ENCODE measurements at places on chromosomes 13 and 19.

DNA sequence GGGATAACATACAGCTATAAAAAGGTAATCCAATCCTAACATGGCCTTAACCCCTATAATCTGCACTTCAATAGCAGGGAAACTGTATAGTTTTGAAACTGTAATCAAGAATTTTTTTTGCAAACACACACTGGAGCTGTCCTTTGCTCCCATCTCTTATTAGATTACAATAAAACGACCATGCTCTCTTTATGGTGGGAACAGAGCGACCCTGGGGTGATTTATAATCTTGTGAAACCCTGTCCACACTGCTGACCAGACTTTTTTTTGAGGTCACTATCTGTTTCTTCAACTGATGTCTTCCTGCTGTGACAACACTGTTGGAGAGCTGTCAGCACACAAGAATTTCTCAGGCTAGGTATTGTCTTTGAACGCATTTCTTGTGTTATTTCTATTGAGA is 35.3 kb downstream of the DACH1 start:
- DNase-seq, result no peak

DNA sequence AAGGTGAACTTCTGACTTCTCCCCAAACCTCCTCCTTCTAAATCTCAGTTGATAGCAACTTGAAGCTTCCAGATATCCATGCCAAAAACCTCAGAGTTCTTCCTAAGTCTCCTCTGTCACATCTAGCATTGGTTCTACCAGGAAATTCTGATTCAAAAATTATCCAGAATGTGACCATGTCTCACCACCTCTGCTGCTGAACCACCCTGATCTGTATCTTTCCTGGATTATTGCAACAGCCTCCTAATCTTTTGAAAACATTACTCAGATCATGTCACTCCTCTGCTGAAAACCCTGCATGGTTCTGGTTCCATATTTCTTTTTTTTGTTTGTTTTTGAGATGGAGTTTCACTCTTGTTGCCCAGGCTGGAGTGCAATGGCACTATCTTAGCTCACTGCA is 78.7 kb upstream of the TNFSF11 start:
- DNase-seq, result no peak

DNA sequence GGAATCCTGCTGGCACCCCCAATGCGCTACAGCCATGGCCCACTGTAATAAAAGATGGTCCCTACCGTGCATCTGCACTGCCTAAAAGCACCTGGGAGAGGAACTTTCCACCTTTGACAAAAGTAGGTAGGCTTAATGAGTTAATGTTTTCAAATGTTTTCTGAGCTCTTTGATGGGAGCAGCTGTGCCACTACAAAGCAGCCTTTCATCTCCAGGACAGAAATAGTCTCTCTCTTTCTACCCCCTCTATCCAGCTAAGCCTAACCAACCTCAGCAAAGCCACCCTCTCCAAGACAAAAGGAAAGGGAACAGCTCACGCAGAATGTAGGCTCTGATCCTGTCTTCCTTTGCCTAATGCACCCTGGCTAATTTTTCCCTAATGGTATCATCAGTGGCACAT is 560.2 kb downstream of the UQCRFS1 start:
- DNase-seq, result no peak

GRCh38 chr13:104318121-104318520 is 1251.9 kb upstream of the SLC10A2 start:
- DNase-seq, result no peak

GRCh38 chr13:21237081-21237480 is 60.6 kb downstream of the MRPL57 start:
- no peak for DNase-seq

- DNase-seq, result no peak
These were observed 12.8 kb downstream of the N4BP2L2 start for GRCh38 chr13:32525766-32526165.

- DNase-seq, result no peak
These were observed 3.5 kb downstream of the TMEM150B start for GRCh38 chr19:55321466-55322137.

DNA sequence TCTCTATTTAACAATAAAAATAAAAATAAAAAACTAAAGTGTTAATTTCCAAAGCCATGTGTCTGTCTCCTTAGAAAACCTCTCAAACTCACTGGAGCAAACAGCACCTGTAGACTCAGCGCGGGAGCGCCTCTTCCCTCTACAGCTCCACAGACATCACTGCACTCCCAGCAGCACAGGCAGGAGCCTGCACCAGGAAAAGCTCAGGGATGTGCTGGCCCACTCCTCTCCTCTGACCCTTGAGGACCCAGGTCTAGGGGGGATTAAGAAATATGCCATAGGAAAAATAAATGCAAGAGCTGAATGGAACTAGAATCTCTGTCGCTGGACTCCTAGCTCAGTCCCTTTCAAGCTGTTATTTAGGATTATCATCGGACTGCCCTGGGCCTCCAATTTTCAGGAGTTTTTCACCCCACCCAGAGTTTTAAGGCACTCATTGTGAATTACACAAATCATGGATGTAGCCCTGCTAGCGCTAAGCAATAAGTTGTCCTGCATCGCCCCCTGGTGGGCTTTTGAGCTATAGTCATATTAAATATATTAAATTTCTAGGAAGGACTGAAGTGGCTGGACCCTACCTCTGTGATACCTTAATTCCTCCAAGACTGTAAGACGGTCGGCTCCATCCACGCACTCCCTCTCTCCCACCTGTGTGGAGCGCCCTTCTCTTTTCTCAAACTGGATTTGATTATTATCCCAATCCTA is 333.9 kb downstream of the UQCRFS1 start:
- no peak for DNase-seq

- no peak for DNase-seq
These were observed 501 bp downstream of the GTPBP3 start for GRCh38 chr19:17337675-17338432.

DNA sequence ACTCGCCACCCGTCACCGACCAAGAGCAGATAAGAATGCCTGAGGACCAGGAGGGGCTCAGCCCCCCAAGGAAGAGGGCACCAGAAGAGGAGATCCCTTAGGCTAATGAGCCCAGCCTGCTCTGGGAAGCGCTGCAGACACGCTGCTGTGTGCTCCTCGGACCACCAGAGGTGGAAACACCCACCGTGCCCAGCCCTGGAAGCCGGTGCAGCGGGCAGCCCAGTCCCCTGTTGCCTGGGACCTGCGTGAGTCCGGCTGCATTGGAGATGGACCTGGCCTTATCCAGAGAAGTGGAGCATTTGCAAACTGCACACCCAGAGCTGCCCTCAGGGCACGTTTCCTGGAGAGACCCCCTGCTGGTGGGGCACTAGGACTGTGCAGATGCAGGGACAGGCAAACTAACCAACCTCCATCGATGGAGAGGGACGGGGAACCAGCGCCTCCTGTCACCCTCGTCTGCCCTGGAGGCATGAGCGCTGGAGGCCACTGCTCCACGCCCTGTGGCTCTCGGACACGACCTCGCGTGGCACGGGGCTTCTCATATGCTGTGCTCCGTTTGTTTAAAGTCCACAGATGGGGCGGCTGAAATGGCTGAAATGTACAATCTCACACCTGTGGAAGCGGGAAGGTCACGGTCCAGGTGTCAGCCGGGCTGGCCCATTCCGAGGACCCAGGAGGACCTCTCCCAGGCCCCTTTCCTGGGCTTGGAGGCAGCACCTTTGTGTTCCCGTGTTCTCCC is 153.9 kb downstream of the KDM4B start:
- no peak for DNase-seq

DNA sequence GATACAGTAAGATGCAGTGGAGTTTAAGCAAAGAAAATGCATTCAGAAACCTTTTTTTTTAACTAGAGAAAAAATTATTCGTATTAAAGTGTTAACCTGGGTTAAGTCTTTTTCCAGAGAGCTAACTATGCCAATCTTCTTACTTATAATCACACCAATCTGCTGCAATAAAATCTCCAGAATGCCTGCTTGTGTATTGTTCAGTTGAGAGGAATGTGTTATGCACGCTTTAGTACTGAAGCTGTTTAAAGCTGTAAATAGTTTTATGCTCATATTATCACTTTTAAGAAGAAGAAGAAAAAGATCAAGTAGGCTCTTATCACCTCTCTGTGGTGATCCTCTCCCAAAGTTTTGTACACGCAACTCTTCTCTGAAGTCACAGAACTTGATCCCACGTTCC is 528.7 kb downstream of the RFC3 start:
- DNase-seq, result no peak

DNA sequence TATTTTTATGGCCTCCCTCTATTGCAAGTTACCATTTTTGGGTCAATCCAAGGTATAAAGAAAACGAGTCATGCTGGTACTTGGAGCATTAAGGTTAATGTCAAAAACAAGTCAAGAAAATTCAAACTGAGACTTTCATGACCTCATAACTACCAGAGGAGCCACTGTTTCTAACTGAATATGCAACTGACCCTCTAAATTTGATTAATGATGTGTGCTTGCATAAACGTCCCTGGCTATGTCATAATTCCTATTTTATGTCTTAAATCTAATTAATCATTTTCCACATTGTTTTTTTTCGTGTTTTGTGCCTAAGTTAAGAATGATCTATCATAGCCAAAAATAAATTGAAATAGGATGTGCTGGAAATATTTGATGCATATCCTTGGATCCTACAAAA is 396.7 kb upstream of the GPC6 start:
- DNase-seq, result no peak

- DNase-seq, result no peak
These were observed 62.6 kb downstream of the RYR1 start for GRCh38 chr19:38496116-38496515.

DNA sequence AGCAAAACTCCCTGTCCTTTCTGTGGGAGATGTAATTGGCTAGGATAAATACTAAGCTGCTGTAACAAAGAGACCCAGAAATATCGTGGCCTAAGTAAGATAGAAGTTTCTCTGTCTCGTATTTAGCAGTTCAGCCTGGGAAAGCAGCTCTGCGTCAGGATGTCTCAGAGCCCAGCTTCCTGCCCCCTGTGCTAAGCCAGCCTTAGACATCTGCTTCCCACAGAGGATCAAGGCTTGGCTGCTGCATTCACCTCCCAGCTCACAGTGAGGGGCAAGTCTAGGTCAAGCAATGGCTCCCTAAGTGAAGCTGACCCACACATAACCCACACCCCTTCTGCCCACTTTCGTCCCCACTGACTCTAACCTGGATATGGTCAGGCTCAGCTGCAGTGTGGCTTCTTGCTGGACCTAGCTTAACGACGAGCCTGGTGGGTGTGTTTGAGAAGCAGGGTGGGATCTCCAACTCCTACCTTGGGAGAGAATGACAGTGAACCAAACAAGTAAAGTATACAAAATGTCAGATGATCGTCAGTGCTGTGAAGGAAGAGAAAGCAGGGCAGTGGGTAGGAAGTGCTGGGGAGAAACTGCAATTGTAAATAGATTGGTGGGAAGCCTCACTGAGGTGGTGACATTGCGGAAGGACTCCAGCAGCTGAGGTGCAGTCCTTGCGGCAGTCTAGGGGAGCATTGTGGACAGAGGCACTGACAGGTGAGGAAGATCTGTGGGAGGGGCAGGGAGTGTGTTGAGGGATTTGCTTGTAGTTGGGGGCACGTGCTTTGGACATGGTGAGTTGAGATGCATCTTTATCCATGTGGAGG is 82.9 kb downstream of the TNFRSF19 start:
- DNase-seq, result no peak

DNA sequence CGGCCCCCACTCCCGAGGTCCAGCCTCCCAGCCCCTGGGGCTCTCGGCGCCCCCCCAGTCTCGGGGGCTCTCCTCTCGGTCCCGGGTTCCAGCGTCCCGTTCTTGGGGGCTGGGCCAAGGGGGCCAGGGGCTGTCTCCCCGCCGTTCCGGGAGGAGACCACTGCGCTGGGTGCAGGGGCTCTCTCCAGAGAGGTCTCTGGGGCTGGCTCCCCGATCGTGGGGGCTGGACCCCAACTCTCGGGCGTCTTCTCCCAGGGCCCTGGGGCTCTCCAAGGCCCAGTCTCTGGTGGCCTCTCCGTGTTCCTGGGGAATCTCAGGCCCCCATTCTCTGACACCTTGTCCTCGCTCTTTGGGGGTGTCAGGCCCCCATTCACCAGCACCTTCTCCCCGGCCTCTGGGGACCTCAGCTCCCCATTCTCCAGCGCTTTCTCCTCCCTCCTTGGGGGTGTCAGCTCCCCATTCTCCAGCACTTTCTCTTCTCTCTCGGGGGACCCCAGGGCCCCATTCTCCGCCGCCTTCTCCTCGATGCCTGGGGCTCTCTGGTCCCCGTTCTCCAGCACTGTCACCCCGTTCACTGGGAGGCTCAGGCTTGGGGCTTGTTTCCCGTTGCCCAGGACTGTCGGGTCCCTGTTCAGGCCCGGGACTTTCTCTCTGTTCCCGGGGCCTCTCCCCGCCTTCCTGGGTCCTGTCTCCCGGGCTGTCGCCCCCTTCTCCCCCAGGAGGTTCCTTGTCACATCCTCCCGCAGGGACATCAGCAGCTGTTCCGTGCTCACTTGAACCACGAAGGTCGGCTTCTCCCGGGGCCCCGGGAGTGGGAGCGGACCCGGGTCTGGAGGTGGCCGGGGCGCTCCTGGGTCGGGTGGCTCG is 13.7 kb downstream of the LMTK3 start:
- DNase-seq, result no peak

- DNase-seq, result no peak
These were observed 18.5 kb downstream of the SLC27A1 start for GRCh38 chr19:17488593-17489391.

- DNase-seq, result no peak
These were observed at the start of gene PPP1R12C for GRCh38 chr19:55116859-55117662. Gene PPP1R12C, minus strand, starts transcription at chr19:55117637. Its CDS starts 94 bp downstream, at chr19:55117543.

DNA sequence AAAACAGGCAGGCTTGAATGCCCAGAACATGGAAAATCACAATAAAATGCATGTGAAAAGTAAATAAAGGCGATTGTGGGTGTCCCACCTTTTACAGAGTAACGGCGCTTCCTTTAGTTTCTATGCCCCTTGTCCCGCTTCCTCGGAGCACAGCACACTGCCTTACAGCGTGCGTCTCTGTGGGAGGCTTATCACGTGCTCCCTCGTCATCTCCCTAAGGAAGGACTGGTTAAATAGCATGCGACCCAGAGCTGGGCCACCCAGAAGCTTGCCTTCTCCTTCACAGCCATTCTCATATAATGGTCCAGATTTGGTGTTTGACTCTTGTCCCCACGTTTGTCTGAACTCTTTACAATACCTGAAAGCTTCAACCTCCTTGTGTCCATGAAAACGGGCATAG is 56.6 kb downstream of the LIG4 start:
- no peak for DNase-seq

DNA sequence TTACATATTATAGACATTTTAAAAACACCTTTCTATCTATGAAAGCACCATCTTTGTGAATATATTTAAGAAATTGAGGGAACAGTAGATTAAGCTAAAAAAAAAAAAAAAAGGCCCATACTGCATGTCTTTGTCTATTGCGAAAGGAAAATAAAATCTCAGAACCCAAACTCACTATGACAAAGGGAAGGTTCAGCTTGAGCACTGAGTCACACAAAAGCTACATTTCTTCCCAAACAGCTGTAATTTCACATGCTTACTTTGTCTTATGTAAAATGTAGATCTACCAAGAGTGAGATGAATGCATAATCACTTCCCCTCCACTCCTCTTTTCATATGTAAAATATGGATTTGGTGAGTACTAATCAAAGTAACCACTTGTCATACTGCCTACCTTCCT is 640.1 kb upstream of the KLF12 start:
- no peak for DNase-seq

Measured in cerebellar nuclear complex (tissue), 1 donor.